Stromal cell of bone marrow (primary cell): ENCODE measurements at places on chromosomes 2 and 18.

GRCh38 chr2:17821535-17822444 is 5.5 kb downstream of the MSGN1 start:
- DNase-seq = no peak

DNA sequence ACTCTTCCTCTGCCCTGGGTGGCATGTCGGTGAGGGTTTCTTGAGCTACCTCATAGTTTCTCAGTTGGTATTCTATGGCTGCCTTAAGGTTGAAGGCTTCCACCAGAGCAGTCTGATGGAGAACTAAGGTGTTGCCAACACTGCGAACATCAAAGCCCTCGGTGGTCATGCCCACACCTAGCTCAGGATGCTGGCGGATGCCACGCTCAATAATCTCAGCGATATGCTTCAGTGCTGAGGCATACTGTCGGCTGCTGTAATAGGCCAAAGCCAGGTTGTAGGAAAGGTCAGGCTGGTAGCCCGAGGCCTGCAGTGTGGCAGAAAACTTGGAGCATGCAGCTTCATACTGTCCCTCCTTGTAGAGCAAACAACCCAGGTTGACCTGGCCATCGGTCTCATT is 225.3 kb downstream of the AGPS start:
- DNase-seq = no peak

DNA sequence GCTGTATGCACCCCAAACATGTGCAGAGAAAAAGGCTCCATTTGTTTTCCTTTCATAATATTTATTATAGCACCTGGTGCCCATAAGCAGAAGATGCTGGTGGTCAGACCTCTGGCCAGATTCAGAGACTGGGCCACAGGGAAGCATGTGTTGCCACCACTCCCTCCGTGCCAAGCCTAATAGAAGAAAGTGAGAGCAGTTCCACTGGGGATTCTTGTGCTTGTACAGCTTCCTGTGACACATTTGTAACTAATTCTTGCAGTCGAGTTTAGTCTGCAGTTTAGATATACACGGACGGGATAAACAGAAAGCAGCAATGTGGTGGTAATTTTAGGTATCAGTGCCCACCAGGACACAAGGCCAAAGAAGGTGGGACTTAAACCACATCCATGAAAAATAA is 135.4 kb upstream of the PIEZO2 start:
- no peak for DNase-seq

- no peak for DNase-seq
Observed at GRCh38 chr18:45548614-45549013, 66.7 kb upstream of the SLC14A2 start.

- no peak for DNase-seq
Observed at GRCh38 chr2:67057901-67058703, 339.0 kb upstream of the ETAA1 start.

DNA sequence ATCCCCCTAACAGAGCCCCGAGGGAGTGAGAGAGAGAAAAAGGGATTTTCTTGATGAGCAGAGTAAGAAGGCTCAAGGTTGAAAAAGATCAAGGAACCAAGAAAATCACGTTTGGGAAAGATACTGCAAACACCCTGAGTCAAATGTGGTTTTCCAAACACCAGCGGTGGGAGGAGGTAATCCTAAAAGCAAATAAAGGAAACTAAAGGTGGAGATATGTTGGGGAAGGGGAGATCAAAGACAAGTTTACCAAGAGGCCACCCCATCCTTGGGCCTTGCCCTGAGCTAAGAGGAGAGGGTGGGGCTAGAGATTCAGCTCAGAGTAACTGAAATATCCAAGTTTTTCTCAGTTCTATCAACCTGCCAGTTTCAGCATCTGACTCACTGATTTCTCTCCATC is 332.3 kb downstream of the ETAA1 start:
- no peak for DNase-seq

DNA sequence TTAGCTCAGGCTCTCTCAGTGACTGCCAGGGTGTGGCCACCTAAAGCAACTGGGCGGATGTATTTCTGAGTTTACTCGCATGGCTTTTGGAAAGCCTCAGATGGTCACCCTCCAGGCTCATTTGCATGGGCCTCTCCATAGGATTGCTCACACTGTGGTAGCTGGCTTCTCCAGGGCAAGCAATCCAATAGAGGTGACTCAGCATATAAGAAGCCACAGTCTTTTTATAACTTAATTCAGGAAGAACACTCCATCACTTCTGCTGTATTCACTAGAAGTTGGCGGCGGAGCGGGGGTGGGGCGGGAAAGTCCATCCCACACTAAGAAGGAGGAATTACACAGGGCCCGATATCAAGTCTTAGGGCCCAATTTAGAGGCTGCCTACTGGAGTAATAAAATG is 3.6 kb upstream of the DOK6 start:
- no peak for DNase-seq

- DNase-seq = no peak
Observed at GRCh38 chr2:206323486-206323885, 49.0 kb downstream of the ZDBF2 start.
